ENCODE measurements at places on chromosomes 3 and 15.
A peak's percentile ranks its signal among the peaks of the same experiment; 100 is the strongest.

DNA sequence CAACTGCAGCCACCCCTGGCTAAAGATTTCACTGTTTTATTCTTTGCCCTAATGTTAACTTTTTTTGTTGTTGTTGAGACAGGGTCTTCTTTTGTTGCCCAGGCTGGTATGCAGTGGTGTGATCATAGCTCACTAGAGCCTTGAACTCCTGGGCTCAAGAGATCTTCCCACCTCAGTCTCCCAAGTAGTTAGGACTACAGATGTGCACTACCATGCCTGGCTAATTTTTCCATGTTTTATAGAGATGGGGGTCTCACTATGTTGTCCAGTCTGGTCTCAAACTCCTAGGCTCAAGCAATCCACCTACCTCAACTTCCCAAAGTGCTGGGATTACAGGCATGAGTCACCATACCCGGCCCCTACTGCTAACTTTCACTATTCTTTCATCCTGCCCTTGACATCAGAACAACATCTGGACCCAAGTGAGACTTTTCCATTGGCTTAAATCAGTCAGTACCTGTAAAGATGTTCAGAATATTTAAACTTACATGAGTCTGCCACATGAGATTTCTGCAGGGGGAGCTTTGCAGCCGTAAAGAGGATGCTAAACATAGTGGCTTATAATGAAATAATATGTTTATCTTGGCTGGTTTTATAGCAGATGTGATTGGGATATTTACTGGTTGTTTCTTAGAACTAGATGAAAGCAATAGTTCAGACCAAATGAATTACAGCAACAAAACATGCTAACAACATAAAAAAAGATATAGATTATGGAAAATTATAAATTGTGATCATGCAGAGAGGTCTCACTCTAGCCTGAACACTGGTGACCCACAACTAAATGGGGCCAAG lies 73.6 kb downstream of the HMG20A start:
- no peak for DNase-seq

GRCh38 chr15:98874773-98875172 lies 132.8 kb downstream of the PGPEP1L start:
- no peak for DNase-seq

GRCh38 chr3:187212705-187213104 lies 15.4 kb downstream of the RTP1 start:
- no peak for DNase-seq

GRCh38 chr3:133238015-133238414 lies 161.8 kb upstream of the BFSP2 start:
- no peak for DNase-seq

DNA sequence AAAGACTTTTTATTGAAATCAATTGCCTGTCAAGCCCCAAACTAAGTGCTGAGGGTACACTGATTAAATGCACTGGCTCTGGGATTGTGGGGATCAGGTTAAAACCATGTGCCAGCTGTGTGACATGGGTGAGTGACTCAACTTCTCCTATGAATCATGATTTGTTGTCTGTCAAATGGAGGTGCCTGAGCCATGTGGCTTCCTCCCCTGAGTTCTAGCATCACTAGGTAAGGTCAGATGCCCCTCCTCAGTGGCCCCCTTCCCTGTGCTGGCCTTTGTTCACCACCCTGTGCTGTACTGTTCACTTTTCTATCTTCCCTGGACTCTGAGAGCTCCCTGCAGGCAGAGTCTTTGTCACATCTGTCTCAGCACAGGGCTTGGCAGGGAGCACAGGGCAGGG lies 43.6 kb upstream of the ATP2B2 start:
- no peak for DNase-seq

DNA sequence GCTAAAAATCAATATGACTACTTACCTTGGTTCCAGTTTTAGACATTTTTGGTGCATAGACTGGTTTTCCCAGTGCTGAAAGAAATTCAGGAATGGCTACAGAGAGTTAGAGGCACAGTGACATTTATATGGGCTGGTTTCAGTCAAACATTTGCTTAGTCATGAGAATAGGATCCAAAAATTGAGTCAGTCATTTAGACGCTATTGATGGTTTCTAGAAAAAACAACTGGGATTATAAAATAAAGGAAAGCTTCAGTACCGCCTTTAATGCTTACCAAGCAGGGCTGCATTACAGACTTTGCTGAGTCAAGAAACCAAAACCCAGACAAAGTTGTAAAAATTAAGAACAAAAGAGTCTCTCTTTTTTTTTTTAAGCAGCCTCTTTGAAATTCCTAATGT lies at the start of gene CRYGS:
CRYGS (minus strand) TSS at position 100 of the 400 bp plus-strand sequence; CDS start at position 46, 54 bp downstream.
- DNase-seq: no peak

DNA sequence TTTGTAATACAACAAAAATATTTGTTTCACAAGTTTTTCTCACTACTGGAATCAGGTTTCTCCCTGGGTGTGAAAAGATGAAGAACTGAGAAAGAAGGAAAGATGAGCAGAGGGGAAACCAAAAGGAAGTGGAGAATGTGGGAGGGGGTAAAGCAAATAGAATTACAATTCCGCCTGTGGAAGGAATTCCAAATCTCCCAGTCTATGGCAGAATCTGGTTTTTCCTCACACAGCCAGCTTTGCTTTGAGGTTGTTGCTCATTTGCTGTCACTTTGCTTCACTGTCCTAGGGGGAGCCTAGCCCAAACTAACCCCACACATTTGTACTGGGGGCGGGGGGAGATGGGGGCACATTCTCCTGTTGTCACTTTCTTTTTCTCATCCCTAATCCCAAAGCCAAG lies 43.9 kb downstream of the RPL22L1 start:
- DNase-seq: no peak

DNA sequence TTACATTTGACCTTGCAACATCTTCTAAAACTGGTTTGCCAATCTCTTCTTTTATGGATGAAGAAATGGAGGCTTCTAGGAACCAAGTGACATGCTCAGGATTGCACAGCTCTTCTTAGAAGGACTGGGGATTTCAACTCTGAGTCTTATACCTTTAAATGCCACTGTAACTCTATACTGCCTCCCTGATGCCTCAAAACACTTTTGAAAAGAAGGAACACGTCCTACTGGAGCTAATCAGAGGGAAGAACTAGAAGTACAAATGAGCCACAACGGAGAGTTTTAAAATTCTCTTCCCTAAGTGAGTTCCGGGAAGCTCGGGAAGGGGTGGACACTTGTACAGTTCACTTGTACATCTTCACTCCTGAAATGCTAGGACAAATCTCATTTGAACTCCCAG lies 949 bp upstream of the MITF start:
- DNase-seq: no peak

- DNase-seq: no peak
These were observed 150.0 kb downstream of the GHSR start for GRCh38 chr3:172298247-172298646.

DNA sequence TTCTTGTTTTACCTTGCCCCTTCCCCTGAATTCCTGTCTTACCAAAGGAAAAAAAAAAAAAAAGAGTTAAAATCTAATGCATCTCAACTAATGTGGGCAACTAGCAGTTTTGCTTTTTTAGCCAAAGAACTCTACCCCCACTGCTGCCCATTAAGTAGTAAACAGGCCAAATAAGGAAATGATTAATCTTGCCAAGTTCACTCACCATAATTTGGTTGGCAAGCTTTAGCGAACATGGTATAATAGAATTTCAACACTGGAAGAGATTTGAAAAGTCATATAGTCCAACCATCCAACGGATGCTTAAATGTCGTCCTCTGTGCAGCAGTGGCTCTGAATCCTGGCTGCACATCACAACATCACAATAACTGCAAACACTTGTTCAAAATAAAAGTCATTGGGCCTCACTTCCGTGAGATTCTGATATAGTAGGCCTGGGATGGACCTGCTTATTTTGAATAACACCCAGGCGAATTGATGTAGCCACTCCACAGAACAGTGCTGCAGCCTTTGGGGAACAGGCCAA lies 142.0 kb upstream of the UBE2E1 start:
- DNase-seq: no peak

DNA sequence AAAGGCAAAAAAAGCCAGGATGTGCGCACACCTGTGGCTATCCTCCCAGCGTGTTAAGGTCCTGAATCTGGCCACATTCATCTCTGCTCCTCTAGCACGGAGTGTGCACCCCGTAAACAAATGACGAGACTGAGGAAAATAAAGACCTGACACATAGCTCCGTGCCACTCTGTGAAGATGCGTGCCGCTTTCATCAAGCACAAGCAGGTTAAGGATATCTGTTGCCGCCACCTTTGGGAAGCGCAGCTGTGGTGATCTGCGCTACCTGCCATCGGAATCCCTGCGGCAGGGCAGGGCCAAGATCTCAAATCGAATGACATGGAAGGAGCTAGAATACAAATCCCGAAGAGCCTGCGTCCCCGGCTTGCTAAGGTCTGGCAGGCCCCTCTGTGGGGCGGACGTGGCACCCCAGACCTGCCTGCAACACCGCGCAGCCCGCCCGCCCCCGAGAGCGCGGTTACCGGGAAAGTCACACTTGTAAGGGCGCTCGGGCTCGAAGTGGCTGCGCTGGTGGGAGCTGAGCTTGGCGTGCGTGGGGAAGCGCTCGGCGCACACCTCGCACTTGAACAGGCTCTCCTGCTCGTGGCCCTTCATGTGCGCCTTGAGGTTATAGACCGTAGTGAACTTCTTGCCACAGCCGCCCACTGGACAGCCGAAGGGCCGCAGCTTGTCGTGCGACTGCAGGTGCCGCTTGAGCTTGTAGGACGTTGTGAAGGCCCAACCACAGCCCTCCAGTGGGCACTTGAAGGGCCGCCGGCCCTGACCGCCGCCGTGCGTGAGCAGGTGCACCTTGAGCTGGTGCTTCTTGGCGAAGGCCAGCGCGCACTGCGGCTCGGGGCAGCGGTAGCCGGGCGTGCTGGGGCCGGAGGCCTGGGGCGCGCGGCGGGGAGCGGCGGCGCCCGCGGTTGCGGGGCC lies 936 bp downstream of the ZXDC start:
- DNase-seq: no peak

DNA sequence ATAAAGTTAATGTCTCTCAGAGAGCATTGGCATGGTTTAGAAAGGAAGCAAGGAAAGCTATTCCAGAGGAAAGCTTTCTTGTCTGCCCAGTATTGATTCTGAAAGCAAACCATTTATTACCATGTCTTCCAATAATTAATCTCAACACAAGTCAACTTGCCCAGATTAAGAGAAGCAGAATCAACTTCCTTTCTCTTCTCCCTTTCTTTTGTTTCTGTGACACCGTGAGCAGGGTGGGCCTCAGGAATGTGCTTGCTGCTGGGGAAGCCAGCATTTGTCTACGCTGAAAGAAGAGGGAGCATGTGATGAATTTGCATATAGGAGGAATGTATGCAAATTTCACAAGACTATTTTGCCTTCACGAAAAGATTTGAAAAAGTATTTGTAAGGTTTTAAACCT lies 368.6 kb upstream of the ROPN1 start:
- no peak for DNase-seq

DNA sequence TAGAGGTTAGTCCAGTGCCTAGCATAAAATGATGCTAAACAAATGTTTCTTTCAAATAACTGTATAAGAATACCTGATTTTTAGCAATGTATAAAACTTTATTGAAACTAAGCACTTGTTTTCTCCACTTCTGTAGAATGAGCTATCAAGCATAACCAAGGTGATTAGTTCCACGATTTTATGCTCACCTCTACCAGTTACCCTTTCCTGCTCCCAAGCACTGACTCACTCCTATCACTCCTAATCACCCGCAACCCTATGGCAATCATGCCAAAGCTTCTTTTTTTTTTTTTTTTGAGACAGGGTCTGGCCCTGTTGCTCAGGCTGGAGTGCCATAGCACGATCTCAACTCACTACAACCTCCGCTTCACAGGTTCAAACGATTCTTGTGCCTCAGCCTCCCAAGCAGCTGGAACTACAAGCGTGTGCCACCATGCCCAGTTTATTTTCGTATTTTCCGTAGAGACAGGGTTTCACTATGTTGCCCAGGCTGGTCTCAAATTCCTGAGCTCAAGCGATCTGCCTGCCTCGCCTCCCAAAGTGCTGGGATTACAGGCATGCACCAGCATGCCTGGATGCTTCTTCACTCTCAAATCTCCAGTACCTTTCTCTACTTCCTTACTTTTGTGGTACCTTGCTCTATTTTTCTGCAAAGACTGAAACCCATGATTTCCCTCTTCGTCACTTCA lies 3.9 kb downstream of the HSPBAP1 start:
- no peak for DNase-seq

- peak; percentile 55 for DNase-seq
These were observed 393.1 kb downstream of the LPP start for GRCh38 chr3:188546835-188547670.

- no peak for DNase-seq
These were observed 4.6 kb upstream of the VGLL3 start for GRCh38 chr3:86995537-86995936.
